Osteocyte (in vitro differentiated cells): ENCODE measurements at places on chromosomes 7 and 10. TPM values are rescaled to one million over a fixed set of nuclear protein-coding genes. Genes with fewer than 3 reads are reported as not detected.
A peak's percentile ranks its signal among the peaks of the same experiment; 100 is the strongest.

- no peak for DNase-seq
Observed at GRCh38 chr10:72261784-72262404, 11.8 kb upstream of the DDIT4 start.

GRCh38 chr10:83012866-83013265 lies 1126.4 kb upstream of the GHITM start:
- no peak for DNase-seq

DNA sequence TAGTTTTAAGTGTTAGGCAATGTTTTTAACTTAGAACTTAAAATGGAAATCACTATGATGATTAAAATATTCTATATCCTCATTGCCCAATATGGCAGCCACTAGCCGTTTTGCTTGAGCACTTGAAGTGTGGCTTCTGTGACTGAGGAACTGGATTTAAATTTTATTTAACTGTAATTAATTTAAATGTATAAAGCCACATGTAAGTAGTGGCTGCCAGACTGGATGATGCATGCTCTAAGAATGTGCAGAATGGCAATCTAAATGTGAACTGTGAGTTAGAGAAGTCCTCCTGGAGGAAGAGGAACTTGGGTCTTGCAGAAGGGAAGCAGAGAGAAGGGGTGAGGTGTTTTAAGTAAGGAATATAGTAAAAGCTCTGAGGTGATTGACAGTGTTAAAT lies 451.4 kb downstream of the SUGCT start:
- DNase-seq, result no peak

Gene SRGN
- total RNA-seq, result 30.0 and 35.9 TPM in 2 replicates

Gene HEPACAM2
- total RNA-seq, result not detected in 2 replicates

Gene SUN3
- not detected in 2 replicates for total RNA-seq

DNA sequence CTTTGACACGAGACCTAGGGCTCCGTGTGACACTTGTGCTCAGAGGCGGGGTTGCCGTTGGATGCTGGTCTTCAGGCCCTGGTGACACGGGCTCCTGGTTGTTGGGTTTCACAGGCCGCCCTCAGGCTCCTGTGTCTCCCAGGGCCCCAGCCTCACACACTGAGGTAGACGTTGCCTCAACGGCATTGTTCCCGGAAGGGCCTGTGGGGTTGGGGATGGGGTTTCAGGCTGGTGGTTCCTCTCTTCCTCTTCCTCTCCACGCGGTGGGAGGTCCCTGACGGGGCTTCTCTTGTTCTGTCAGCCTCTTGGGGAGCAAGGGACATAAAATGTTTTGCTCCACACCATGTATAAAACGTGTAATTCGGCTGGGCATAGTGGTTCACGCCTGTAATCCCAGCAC lies 125.1 kb downstream of the TRRAP start:
- DNase-seq, result peak; percentile 49
